ENCODE measurements at places on chromosomes 6 and 20. TPM values are rescaled to one million over a fixed set of nuclear protein-coding genes. Genes with fewer than 3 reads are reported as not detected.

STMN3 gene
- total RNA-seq, result 7.0 TPM

DNA sequence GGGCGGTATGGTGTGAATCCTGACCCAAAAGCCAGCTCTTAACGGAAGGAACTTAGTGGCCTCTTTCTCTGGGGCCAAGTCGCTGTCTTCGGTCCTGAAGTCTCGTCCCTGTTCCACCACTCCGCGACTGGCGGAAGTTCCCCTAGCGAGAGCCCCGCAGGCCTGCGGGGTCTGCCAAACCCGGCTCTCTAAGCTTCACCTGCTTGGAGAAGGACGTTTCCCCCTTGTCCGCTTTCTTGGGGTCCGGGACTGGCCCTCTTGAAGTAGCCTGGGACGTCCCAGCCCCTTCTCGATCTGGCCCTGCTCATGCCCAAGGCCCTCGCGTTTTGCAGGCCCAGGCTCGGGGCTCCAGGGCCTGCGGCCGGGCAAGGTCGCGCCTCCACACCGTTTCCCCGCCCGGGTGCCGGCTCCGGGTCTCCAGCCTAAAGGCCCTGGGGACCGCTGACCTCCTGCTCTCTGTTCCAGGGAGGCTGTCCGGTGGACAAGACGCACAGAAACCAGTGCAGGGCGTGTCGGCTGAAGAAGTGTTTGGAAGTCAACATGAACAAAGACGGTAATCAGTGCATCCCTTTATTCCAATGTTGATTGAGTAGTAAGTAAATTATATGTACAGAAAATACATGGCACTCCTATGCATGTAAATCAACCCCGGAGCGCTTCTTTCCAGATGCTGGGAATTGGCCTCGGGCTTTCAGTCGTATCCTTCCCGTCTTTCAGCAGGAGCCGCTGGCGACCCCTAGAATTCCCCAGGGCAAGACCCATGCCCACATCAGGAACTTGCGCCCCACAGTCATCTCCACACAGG is 8.8 kb downstream of the NR2E1 start:
- no peak for DNase-seq

GNAS-AS1 gene
- total RNA-seq, result 0.49 TPM

- peak; percentile 74 for DNase-seq
Measured at GRCh38 chr6:30678964-30679726, 6.3 kb upstream of the DHX16 start.

DNA sequence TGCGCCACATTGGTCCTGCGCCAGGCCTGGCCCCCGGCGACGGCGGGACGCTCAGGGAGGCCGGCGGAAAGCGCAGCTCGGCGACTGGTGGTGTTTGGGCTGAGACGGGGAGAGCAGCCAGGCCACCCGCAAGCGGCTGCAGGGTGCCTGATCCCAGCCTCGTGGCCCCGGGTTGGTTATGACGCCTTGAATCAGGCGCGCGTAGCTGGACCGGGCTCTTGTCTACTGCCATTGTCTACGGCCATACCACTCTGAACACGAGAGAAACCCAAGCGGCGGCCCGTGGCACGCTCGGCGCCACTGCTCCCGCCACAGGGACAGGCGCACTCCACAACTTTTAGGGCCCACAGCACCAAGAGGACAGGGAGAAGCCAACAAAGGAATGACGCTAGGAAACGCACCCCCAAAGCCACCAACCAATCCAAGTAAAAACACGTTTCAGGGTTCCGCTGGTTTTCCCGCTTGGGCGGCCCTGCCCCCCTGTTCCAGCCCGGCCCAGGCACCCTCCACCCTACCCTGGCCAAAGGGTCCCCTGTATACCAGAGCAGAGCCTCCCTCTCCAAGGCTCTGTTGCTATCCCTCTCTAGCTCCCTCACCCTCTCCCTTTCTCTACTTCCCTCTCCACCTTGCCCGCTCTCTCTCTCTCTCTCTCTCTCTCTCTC is 1849.3 kb upstream of the DEFB115 start:
- no peak for DNase-seq
